ENCODE measurements at places on chromosomes 4 and X. TPM values are rescaled to one million over a fixed set of nuclear protein-coding genes. Genes with fewer than 3 reads are reported as not detected.

Gene TASL
- 27.7 TPM for total RNA-seq

Gene P2RY10
- 80.5 TPM for total RNA-seq

Gene XAGE1A
- total RNA-seq, result not detected

Gene TCP11X2
- not detected for total RNA-seq

Gene LYAR
- total RNA-seq, result 15.9 TPM

Gene COL4A6
- not detected for total RNA-seq

Gene MRPS18C
- 56.0 TPM for total RNA-seq

Gene GSX2
- not detected for total RNA-seq

Gene SMR3B
- not detected for total RNA-seq

Gene RAB40A
- 0.11 TPM for total RNA-seq

GRCh38 chr4:139738846-139739613 lies 73.4 kb downstream of the MGST2 start:
- no peak for DNase-seq
- H3K4me1 ChIP-seq, result peaks cover 15% of the 10 kb centered on the region
- H3K27me3 ChIP-seq, result peaks cover 5% of the 10 kb centered on the region
- no peaks in the 10 kb centered on the region for H3K36me3 ChIP-seq

- peak overlapping the region; percentile 94 for H3K27ac ChIP-seq
- DNase-seq, result no peak
- H3K27me3 ChIP-seq, result no peaks in the 10 kb centered on the region
Observed at GRCh38 chr4:699816-700580, 5.6 kb upstream of the PCGF3 start.

- DNase-seq, result no peak
- no peaks in the 10 kb centered on the region for H3K4me1 ChIP-seq
- no peaks in the 10 kb centered on the region for H3K36me3 ChIP-seq
- no peak overlapping the region for H3K27ac ChIP-seq
- no peak overlapping the region for H3K4me3 ChIP-seq
- H3K27me3 ChIP-seq, result no peaks in the 10 kb centered on the region
Observed at GRCh38 chr4:45910511-45910910, 213.3 kb downstream of the GABRG1 start.

GRCh38 chr4:122762966-122763716 lies 30.6 kb downstream of the BBS12 start:
- H3K4me1 ChIP-seq, result peaks cover 27% of the 10 kb centered on the region
- no peaks in the 10 kb centered on the region for H3K27me3 ChIP-seq
- no peak for DNase-seq
- no peaks in the 10 kb centered on the region for H3K36me3 ChIP-seq
- H3K4me3 ChIP-seq, result peak overlapping the region; percentile 35

- no peak overlapping the region for H3K4me3 ChIP-seq
- H3K4me1 ChIP-seq, result peaks cover 8% of the 10 kb centered on the region
- H3K36me3 ChIP-seq, result peaks cover 6% of the 10 kb centered on the region
- no peak for DNase-seq
- no peak overlapping the region for H3K27ac ChIP-seq
Observed at GRCh38 chrX:72280321-72280845, 3.3 kb upstream of the RPS4X start.

DNA sequence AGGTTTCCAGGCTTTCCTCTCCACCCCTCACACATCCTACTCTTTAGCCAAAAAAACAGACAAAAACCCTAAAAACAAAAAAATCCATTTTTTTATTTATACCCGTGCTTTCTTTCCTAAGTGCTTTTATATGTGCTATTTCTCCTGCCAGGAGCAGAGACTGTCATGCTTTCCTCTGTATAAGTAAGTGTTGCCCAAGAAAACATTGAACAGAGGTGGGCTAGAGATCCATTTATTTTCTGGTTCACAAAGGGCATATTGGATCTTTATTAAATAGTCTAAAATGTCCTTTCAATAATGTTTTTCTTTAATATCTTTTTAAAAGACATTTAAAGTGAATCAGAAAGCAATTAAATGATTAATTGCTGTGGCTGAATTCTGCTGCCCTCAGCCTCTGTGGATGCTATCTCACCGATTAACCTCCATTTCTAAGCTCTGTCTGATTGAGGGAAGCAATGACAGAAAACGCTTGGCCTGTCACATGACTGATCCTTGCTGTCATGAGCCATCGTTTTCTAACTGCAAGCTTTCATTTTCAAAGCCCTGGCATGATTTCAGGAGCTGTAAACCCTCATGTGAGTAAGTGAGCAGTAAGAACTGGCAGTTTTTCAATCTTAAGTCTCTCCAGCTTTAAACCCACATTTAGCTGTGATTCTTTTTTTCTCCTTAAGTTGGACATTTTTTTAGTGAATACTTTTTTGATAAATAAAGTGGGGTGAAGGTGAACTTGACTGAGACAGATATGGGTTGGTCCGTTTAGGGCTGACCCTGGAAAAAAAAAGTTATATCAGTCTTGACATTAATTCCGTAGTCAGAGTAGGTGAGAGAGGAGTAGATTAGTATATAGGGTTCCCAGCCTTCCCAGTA lies 180.7 kb upstream of the PGRMC2 start:
- no peak for DNase-seq
- H3K27me3 ChIP-seq, result no peaks in the 10 kb centered on the region
- H3K4me1 ChIP-seq, result no peaks in the 10 kb centered on the region
- no peaks in the 10 kb centered on the region for H3K36me3 ChIP-seq
- H3K4me3 ChIP-seq, result no peak overlapping the region
- H3K27ac ChIP-seq, result no peak overlapping the region

- H3K4me3 ChIP-seq, result no peak overlapping the region
- DNase-seq, result no peak
- peaks cover 35% of the 10 kb centered on the region for H3K4me1 ChIP-seq
Observed at GRCh38 chrX:40300286-40300890, 202.6 kb upstream of the BCOR start.

- H3K36me3 ChIP-seq, result no peaks in the 10 kb centered on the region
- no peak overlapping the region for H3K27ac ChIP-seq
- no peak overlapping the region for H3K4me3 ChIP-seq
- peaks cover 7% of the 10 kb centered on the region for H3K27me3 ChIP-seq
Observed at GRCh38 chr4:153748378-153748777, 11.4 kb downstream of the RNF175 start.

GRCh38 chr4:108794136-108794535 lies 31.3 kb upstream of the ETNPPL start:
- H3K4me1 ChIP-seq, result no peaks in the 10 kb centered on the region
- H3K27me3 ChIP-seq, result peaks cover 3% of the 10 kb centered on the region
- no peaks in the 10 kb centered on the region for H3K36me3 ChIP-seq
- H3K4me3 ChIP-seq, result no peak overlapping the region
- no peak for DNase-seq
- H3K27ac ChIP-seq, result no peak overlapping the region

DNA sequence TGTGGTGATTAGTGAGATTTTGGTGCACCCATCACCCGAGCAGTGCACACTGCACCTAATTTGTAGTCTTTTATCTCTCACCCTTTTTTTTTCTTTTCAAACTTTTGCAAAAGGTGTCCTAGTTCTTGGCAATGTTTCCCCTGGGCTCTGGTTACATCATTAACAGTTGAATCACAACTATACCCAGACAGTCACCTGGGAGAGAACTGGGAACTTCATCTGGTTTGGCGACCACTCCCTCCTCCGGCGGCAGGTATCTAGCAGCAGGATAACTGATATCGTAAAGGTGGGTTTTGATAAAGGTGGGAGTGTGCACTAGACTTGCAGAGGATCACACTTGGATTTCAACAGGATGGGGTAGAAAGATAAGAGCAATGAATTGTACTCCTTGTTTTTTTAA lies 140.5 kb downstream of the CHIC2 start:
- no peak overlapping the region for H3K4me3 ChIP-seq
- H3K27me3 ChIP-seq, result peaks cover 17% of the 10 kb centered on the region
- no peaks in the 10 kb centered on the region for H3K4me1 ChIP-seq
- no peak overlapping the region for H3K27ac ChIP-seq
- no peaks in the 10 kb centered on the region for H3K36me3 ChIP-seq

- no peaks in the 10 kb centered on the region for H3K4me1 ChIP-seq
- no peak overlapping the region for H3K4me3 ChIP-seq
- no peaks in the 10 kb centered on the region for H3K27me3 ChIP-seq
- H3K36me3 ChIP-seq, result no peaks in the 10 kb centered on the region
- H3K27ac ChIP-seq, result no peak overlapping the region
Observed at GRCh38 chr4:130486186-130486585, 1390.2 kb downstream of the C4orf33 start.

- no peaks in the 10 kb centered on the region for H3K27me3 ChIP-seq
- no peaks in the 10 kb centered on the region for H3K36me3 ChIP-seq
- H3K27ac ChIP-seq, result no peak overlapping the region
- H3K4me3 ChIP-seq, result no peak overlapping the region
- no peak for DNase-seq
Observed at GRCh38 chr4:72507167-72507566, 61.9 kb downstream of the ADAMTS3 start.

DNA sequence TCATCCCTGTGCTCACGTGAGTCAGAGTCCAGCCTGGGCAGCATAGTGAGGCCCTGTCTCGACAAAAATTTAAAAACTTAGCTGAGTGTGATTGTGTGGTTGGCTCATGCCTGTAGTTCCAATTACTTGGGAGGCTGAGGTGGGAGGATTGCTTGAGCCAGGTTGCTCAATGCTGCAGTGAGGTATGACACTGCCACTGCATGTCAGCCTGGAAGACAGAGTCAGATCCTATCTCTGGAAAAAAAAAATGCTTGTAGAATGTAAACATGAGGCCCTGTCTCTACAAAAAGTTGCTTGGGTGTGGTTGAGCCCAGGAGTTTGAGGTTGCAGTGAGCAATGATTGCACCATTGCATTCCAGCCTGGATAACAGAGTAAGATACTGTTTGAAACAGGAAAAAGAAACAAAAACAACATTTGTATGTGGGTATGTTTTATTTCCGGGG lies 11.3 kb upstream of the YTHDC1 start:
- DNase-seq, result no peak
- H3K4me1 ChIP-seq, result no peaks in the 10 kb centered on the region
- no peak overlapping the region for H3K4me3 ChIP-seq
- no peak overlapping the region for H3K27ac ChIP-seq
- H3K36me3 ChIP-seq, result no peaks in the 10 kb centered on the region

GRCh38 chr4:76251441-76252270 lies at the start of gene FAM47E:
Gene FAM47E, plus strand, starts transcription at chr4:76251721. Its CDS starts 26 bp downstream, at chr4:76251747.
- DNase-seq, result peak; percentile 24
- peak within 1 kb of the TSS; percentile 76 for H3K4me3 ChIP-seq
- H3K27me3 ChIP-seq, result peaks cover 58% of the 10 kb centered on the region
- H3K4me1 ChIP-seq, result peaks cover 6% of the 10 kb centered on the region
- H3K36me3 ChIP-seq, result no peaks in the 10 kb centered on the region
- H3K27ac ChIP-seq, result no peak within 1 kb of the TSS

DNA sequence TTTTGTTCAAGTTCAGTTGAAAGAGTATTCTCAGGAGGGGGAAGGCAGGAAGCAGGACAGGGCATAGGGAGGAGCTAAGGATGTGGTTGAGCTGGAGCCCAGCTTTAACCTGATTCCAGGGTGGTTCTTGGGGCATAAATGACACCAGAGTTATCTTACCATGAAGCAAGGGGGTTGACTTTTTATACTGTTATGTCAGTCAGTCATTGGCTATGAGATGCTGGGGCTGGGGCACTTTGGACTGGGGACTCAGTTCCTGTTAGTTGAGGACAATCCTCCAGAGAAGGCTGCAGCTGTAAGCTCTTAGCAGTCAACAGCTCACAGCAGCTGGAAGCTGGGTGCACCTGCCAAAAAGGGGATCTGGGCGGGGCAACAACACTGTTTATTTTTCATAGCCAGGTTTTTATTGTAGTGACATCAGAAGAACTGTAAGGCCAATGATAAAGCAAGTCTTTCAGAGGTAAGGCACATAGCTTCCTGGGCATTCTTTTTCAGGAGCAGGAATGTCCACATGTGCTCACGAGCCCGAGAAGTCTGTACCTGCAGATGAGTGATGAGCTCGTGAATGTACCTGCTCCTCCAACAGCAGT lies 78.5 kb downstream of the MID1IP1 start:
- H3K27ac ChIP-seq, result peak overlapping the region; percentile 84
- H3K36me3 ChIP-seq, result no peaks in the 10 kb centered on the region
- peaks cover 44% of the 10 kb centered on the region for H3K4me1 ChIP-seq

DNA sequence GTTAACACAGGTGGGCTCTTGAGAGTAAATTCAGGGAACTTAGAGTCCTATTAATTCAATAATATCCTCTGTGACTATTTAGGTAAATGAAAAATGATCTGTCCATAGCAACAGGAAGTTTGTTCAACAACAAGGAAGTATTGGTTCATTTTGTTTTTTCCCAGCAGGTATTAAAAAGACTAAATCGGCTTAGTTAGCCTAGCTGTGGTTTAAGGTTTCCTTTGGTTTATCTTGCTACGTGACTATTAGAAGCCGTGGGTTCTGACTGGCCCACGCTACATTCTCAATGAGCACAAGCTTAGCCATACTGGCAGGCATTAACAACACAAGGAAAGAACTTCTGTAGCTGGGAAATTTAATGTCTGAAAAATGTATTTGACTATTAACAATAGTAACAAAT lies 168.8 kb upstream of the HS3ST1 start:
- no peak overlapping the region for H3K27ac ChIP-seq
- no peak for DNase-seq
- H3K36me3 ChIP-seq, result no peaks in the 10 kb centered on the region
- no peak overlapping the region for H3K4me3 ChIP-seq
